ENCODE measurements at places on chromosomes 12 and 14.

GRCh38 chr12:71685312-71685906, 473 bp upstream of the TMEM19 start:
- no peak for DNase-seq

- DNase-seq = no peak
Observed at GRCh38 chr12:30999723-31000122, 73.2 kb downstream of the TSPAN11 start.

DNA sequence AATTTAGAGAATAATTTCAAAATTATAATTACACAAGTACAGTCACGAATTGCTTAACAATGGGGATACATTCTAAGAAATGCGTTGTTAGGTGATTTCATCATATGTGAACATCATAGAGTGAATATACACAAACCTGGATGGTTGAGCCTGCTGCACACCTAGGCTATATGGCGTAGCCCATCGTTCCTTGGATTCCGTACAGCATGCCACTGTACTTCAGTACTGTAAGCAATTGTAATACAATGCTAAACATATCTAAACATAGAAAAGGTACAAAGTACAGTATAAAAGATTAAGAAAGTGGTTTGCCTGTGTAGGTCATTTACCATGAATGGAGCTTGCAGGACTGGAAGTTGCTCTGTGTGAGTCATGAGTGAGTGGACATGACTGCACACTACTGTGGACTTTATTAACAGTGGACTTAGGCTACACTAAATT, 286.2 kb downstream of the CACNA1C start:
- DNase-seq = no peak

- DNase-seq = no peak
Observed at GRCh38 chr14:77061630-77062257, 33.2 kb upstream of the IRF2BPL start.

- no peak for DNase-seq
Observed at GRCh38 chr12:77116277-77116676, 50.9 kb upstream of the E2F7 start.

DNA sequence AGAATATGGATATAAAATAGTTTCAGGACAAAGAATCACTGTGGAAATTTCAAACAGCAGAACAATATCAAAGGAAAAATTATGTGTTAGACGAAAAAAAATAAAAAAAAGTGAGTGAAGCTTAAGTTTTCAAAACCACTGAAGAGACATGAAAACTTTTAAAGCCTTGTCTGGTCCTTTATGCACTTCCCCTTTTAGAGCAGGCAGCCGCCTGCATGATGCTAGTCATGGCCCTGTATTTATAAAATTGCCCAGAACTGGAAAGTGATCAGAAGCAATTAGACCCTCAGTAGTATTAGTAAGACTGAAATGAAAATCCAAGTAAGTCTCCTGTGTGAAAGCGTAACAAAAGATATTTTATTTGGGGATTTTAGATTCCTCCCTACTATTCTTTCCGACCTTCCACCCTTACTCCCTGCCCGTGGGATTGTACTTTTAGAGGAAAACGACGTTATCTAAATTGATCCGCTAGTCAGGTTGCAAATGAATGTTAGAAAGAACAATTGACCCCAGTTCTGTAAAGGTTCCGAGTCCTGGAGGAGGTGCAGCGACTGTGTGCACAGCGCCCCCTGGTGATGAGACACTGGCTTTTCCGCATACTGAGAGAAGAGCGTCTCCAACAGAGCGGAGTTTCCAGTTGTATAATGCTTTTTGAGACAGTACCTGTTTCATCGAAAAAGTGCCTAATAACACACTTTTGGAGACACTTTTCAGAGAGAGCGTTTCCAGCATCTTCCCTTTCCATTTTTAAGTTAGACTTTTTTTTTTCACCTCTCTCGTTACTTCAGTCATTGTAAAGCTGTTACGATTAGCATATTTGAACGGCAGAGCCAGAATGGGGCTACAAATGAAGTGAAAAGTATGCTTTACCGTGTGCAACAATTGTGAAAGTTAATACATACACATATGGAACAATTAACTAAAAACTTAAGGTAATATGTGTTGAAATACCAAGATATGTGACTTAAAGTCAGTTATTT, 12.4 kb downstream of the MGST1 start:
- no peak for DNase-seq

DNA sequence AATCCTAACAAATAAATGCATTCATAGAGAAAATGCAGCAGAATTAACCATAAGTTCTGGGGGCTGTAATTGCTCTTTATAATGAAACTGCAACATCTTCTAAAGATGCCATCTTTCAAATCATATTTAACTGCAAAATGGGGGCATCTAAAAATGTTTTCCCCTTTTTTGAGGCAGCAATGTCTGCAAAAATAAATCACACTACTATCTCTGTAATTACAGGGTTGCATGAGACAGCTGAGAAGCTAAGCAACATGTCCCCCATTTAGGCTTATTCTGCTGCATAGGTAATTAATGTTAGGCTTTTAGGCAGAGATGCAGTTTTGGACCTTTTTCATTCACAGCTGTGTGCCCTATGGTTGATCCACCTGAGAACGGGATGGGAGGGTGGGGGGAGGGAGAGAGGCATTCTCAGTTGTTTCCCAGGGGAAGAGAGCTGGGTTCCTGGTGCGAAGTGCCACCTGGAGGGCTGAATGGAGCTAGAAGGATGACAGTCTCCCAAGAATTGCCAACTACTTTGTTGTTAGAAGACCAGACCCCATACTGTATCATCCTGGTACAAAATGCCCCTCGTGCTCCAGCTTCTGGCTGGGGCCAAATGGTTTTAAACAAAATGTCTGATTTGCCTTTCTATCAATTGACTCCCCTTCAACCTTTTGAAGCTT, 154.2 kb downstream of the APAF1 start:
- DNase-seq = no peak

GRCh38 chr12:101174541-101174940, 35.5 kb downstream of the SLC5A8 start:
- no peak for DNase-seq

DNA sequence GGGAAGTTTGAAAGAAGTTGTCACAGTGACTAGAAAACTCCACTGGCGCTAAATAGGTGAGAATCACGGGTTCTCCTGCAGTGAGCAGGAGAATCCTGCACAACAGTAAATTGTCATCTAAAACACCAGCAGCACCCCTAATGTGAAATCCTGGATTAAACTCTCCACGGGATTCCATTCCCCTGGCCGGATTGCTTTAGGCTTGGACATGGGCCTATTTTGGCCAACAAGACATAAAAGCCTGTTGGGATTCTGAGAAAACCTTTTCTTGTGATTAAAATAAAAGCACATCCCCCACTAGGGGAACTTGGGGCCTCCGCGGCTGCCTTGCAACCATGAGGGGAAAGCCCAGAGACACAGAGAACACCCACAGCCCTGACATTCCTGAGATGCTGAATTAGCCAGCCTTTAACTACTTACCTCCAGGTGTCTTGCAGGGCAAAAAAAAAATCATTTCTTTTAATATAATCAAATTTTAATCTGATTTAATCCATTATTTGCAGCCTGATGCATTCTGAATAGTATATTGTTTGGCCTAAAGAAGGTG, 21.0 kb upstream of the TSPAN11 start:
- DNase-seq = no peak

DNA sequence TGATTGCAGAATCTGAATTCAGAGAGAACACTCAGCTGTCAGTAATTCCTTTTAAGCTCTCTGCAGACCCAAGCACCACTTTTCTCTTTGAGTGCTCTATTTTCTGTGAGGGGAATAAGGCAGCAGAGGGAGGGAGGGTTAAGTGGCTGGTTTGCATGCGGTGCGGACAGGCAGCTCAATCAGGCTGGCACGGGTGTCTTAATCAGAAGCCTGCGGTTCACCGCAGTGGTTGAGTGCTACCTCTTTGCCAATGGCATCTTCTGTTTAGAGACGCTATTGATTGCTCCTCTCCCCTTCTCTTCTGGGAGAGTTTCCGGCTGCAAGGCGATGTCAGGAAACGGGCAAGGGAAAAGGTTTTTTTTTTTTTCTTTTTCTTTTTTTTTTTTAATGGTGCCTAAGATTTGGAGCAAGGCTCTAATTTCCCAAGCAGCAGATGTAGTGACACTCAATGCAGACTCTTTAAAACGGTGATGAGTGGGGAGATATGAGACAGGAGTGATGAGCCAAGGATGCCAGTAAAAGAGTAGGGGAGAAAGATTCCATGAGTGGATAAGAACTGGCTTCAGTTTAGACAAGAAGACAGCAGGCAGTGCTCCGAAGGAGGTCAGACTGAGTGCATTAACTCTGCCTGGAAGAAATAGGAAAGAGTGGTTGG, 533.7 kb upstream of the SEL1L start:
- DNase-seq = no peak

DNA sequence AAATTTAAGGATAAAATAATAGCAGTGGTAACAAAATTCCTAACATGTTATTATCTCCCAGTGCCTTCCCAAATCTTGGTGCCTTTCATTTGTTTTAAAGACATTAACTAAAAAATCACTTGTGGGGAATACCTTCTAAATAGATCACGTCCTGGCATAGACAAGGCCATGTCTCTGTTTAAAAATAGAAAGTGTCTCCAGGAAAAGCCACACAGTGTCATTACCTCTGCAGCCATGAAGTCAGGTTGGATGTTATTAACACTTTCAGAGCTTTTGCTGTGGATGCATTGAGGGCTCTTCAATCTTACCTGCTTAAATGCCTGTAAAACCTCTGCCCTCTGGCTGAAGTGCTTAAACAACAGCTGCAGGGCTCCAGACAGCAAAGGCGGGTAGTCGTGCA, 211.1 kb downstream of the ITPR2 start:
- DNase-seq = no peak

- DNase-seq = no peak
Observed at GRCh38 chr14:68976160-68977067, 2.7 kb downstream of the ACTN1 start.
